ENCODE measurements at places on chromosomes 3 and 15.
A peak's percentile ranks its signal among the peaks of the same experiment; 100 is the strongest.

- DNase-seq, result peak; percentile 31
These were observed 36.3 kb downstream of the BCHE start for GRCh38 chr3:165800970-165801369.

DNA sequence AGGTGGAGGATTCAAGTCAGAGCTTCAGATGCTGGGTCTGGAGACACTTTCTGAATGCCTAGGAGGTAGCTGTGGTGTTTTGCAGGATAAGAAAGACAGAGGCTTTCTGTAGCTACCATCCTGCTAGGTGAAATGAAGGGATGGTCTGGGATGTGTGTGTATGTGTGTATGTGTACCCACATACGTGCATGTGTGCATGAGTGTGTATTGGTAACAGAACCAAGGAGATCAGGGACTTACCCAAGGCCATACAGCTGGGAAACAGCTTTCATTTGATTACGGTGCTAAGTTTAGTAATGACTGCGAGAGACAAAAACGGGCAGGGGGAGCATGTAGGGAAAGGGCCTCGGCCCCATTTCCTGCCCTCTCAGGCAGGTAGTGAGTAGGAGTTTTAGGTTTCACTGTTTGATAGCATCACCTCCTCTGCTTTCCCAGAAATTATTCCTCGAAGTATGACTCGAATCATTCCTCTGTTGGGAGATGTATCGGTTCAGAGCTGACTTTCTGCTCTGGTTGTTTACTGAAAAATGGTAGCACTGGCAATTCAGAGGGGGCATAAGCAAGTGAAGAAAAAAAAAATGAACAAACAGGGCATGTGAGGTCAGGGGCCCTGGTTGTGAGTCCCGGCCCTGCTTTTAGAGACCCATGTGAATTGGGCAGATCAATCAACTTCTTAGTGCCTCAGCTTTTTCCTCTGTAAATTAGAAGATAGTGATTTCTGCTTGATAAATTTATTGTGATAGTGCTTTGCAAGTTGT lies 130.7 kb downstream of the LPP start:
- no peak for DNase-seq

- DNase-seq, result peak; percentile 35
These were observed 85.1 kb downstream of the PDCD6IP start for GRCh38 chr3:33883538-33883950.

DNA sequence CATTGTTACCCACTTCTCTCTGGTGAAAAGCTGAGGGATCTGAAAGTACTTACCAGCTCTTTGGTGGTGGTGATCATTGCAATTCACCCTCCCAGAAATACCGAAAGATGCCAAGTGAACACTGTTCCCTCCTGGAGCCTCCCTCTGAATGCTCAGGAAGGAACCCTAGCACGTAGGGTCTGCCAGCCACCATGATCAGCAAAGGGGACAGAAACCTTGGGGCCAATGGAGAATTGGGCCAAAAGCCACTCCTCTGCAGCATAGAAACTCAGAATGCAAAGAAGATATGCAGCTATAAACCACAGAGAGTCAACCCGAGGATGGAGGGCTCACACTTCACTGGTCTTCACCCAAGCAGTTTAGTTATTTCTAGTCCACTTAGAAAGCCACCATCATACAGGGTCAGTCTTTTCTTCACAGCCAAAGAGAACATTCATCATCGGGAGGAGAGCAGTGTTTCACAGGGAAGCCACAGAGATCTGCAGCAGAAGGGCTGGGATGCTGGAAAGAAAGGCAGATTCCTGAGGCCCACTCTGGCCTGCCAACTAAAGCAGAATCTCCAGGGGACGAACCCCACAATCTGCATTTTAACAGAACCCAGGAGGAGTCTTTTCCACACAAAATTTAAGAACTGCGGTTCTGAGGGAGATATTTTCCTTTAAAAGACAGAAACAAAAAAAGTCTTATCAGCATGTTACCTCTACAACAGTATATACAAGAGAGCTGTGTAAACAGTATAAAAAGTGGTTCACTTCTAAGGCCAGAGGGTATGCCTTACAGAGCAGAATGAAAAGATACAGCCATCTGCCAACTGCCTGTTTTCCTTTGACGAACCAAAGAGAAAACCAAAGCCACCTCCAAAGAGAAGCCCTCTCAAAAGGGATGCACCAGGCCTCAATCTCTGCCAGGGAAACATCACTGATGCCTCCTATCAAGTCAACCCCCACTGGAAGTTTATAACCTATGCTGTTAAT lies 11.3 kb downstream of the TBC1D2B start:
- DNase-seq, result no peak

- DNase-seq, result peak; percentile 5
These were observed 103.0 kb upstream of the ARHGEF26 start for GRCh38 chr3:154018100-154018696.

DNA sequence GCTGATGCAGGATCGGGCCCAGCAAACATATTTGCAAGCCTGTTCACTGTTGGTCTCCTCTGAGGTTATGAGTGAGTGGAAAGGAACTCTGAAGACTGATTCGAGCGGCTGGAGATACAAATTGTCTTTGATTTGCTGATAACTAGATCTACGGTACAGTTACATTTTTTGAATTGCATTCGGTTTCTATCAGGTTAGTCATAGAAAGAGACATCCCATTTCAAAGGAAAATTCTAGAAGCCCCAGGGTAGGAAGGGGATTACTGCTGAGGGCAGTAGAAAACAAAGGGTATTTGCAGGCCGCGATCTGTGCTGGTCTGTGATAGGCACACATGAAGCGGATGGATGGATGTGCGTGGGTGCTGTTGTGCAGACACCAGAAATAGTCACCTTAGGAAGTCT lies 228.4 kb downstream of the ITPR1 start:
- no peak for DNase-seq

- DNase-seq, result no peak
These were observed 20.7 kb upstream of the MYZAP start for GRCh38 chr15:57570994-57571393.
